Heart left ventricle (tissue), 16 donors: ENCODE measurements at places on chromosomes 7 and 10.

- peaks cover 72% of the 10 kb centered on the region for H3K36me3 ChIP-seq
- no peak for DNase-seq
- no peak overlapping the region for H3K4me3 ChIP-seq
- no peak overlapping the region for H3K27ac ChIP-seq
Observed at GRCh38 chr10:70118196-70118595, 14.4 kb downstream of the AIFM2 start.

GRCh38 chr7:124088590-124088989 lies 55.7 kb upstream of the TMEM229A start:
- H3K4me1 ChIP-seq = no peaks in the 10 kb centered on the region
- no peak overlapping the region for H3K4me3 ChIP-seq
- H3K36me3 ChIP-seq = no peaks in the 10 kb centered on the region

GRCh38 chr7:27156508-27156898 lies at the start of gene HOXA7:
TSS of gene HOXA7 (minus strand) at chr7:27156675. CDS start at chr7:27156545, 130 bp downstream.
- H3K27me3 ChIP-seq = peaks cover 100% of the 10 kb centered on the region
- H3K4me1 ChIP-seq = peaks cover 29% of the 10 kb centered on the region
- no peaks in the 10 kb centered on the region for H3K36me3 ChIP-seq

DNA sequence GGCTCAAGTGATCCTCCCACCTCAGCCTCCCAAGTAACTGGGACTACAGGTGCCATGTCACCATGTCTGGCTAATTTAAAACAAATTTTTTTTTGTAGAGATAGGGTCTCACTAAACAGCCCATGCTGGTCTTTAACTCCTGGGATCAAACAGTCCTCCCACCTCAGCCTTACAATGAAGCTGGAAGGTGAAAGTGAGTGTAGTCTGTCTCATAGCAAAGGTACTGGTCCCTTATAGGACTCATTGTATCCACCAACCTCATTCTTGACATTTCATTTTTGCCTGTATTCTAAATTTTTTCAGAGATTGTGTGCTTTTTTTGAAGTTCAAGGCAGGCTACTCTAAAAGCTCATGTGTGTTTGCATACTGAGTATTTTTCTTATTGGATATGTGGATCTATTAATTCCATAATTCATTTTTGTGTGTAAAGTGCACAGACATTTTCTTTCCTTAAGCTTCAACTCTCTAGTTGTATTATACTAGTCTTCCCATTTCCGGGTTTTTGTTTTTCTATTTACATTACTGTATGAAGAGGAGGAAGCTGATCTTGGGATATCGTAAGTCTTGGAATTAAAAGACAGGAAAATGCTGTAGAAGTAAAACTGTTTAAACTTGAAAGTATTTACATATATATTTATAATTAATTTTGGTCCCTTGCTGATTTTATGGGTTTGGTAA lies 13.3 kb downstream of the KMT2E start:
- no peak overlapping the region for H3K4me3 ChIP-seq
- no peak for DNase-seq
- H3K27me3 ChIP-seq = no peaks in the 10 kb centered on the region
- H3K36me3 ChIP-seq = no peaks in the 10 kb centered on the region
- no peak overlapping the region for H3K27ac ChIP-seq

DNA sequence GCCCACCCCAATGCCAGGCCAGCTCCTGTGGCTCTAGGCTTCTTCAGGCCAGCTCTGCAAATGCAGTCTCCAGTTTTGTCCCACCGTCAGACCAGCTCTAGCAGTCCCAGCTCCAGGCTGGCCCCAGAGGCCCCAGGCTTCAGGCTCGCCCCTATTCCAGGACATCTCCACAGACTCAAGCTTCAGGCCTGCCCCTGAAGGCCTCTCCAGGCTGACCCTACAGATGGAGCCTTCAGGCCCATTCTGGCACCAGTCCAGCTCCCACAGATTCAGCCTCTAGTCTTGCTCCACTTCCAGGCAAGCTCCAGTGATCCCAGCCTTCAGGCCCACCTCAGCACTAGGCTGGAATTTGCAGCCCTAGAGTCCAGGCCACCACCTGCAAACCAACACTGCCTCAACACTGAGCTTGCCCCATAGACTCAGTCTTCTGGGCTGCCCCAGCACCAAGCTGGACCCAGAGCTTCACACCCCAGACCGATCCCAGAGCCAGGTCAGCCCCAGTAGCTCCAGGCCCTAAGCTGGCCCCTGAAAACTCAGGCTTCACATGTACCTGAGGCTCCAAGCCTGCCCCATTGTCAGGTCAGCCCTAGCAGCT lies 170.2 kb downstream of the ITGB1 start:
- H3K4me1 ChIP-seq = no peaks in the 10 kb centered on the region
- H3K27ac ChIP-seq = no peak overlapping the region
- no peak for DNase-seq
- H3K27me3 ChIP-seq = no peaks in the 10 kb centered on the region
- no peak overlapping the region for H3K4me3 ChIP-seq

- no peak for DNase-seq
- H3K27me3 ChIP-seq = no peaks in the 10 kb centered on the region
- H3K4me3 ChIP-seq = no peak overlapping the region
- no peaks in the 10 kb centered on the region for H3K4me1 ChIP-seq
Observed at GRCh38 chr7:140285938-140286337, 109.2 kb upstream of the KDM7A start.

- no peaks in the 10 kb centered on the region for H3K4me1 ChIP-seq
- peak; percentile 28 for DNase-seq
- H3K27me3 ChIP-seq = no peaks in the 10 kb centered on the region
- H3K4me3 ChIP-seq = no peak overlapping the region
Observed at GRCh38 chr7:2260820-2261219, 18.8 kb downstream of the NUDT1 start.

DNA sequence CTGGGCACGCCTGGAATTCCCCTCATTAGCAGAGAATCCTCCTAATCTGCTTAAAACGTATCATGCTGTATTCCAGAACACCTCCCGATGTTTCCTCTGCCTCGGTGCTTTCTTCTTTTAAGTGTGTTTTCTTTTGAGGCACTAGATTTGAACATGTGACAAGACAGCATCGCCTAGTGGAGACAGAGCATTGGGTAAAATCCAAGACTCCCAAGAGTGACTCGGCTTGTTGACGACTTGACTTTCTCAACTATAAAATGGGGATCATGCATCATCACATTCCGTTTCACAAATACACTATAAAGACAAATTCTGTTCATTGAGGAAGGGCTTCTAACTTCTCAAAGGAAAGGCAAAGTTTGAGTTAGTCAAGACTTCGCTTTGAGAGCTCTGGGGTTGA lies 105.6 kb upstream of the RNF32 start:
- no peak overlapping the region for H3K27ac ChIP-seq
- no peaks in the 10 kb centered on the region for H3K27me3 ChIP-seq
- H3K36me3 ChIP-seq = no peaks in the 10 kb centered on the region
- H3K4me1 ChIP-seq = no peaks in the 10 kb centered on the region
- DNase-seq = no peak
- no peak overlapping the region for H3K4me3 ChIP-seq

- no peak for DNase-seq
- no peaks in the 10 kb centered on the region for H3K36me3 ChIP-seq
- H3K4me1 ChIP-seq = no peaks in the 10 kb centered on the region
- no peak overlapping the region for H3K4me3 ChIP-seq
- no peaks in the 10 kb centered on the region for H3K27me3 ChIP-seq
Observed at GRCh38 chr7:16592395-16592794, 53.2 kb downstream of the ANKMY2 start.

DNA sequence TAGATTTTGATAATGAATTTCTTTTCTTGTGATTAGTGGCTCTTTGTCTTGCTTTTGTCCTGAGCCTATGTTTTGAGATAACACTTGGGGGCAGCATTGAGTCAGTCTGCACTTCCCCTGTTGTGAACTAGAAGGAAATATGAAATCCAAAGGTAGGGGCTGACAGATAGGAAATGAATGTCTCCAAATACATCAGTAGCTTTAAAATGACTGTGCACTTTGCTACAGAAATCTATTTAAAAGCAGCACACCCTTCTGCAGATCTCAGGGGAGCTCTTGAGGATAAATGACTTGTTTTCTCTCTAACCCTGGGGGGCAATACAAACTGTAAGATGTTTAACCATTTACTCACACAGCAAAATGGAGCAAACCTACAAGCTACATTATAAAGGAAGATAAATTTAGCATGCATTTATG lies 176.0 kb upstream of the MYO3A start:
- H3K4me3 ChIP-seq = no peak overlapping the region
- no peaks in the 10 kb centered on the region for H3K4me1 ChIP-seq
- H3K27me3 ChIP-seq = no peaks in the 10 kb centered on the region
- no peak overlapping the region for H3K27ac ChIP-seq
- H3K36me3 ChIP-seq = no peaks in the 10 kb centered on the region
- no peak for DNase-seq

GRCh38 chr7:20352573-20353306 lies 22.0 kb downstream of the ITGB8 start:
- H3K27ac ChIP-seq = no peak overlapping the region
- no peaks in the 10 kb centered on the region for H3K36me3 ChIP-seq
- H3K27me3 ChIP-seq = no peaks in the 10 kb centered on the region
- peaks cover 22% of the 10 kb centered on the region for H3K4me1 ChIP-seq
- DNase-seq = no peak

- DNase-seq = no peak
- no peaks in the 10 kb centered on the region for H3K27me3 ChIP-seq
Observed at GRCh38 chr10:86019141-86019540, 347.5 kb downstream of the GRID1 start.

DNA sequence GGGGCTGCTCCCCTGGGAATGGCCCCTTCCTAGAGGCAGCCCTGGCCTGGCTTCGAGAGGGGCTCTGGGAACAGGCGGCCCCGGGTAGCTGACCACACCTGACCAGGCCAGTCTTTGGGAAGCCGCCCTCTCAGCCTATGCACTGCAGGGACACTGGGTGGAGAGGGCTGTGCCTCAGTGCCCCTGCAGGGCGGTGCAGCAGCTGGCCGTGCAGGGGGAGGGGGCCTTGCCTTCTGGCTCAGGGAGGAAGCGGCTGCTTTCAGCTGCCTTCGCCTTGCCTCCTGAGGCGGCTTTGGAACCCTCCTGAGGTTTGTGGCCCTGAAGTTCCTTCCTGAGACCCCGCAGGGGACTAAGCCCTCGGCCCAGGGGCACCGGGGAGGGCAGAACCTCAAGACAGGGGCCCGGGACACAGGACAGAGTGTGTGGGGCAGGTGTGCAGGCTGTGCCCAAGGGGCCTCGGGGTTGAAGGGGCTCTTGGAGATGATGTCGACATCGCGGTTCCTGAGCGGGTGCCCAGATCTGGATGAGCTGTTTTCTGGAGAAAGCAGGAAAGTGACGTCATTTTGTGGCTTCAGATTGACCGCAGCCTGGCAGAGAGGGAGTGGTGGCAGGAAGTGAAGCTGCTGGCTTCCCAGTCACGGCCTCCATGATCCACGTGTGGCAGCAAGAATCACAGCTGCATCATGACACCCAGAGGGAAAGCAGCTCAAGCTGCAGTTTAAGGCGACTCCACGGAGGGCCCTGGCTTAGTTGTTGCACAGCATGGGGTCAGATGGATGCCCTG lies 17.7 kb downstream of the ADAM8 start:
- H3K36me3 ChIP-seq = no peaks in the 10 kb centered on the region
- no peak overlapping the region for H3K4me3 ChIP-seq
- peak overlapping the region; percentile 57 for H3K27ac ChIP-seq
- peak; percentile 84 for DNase-seq
- peaks cover 46% of the 10 kb centered on the region for H3K4me1 ChIP-seq

- no peaks in the 10 kb centered on the region for H3K4me1 ChIP-seq
- H3K36me3 ChIP-seq = no peaks in the 10 kb centered on the region
- no peak overlapping the region for H3K4me3 ChIP-seq
- no peak for DNase-seq
- H3K27me3 ChIP-seq = no peaks in the 10 kb centered on the region
Observed at GRCh38 chr10:128180843-128181242, 54.6 kb upstream of the MKI67 start.

DNA sequence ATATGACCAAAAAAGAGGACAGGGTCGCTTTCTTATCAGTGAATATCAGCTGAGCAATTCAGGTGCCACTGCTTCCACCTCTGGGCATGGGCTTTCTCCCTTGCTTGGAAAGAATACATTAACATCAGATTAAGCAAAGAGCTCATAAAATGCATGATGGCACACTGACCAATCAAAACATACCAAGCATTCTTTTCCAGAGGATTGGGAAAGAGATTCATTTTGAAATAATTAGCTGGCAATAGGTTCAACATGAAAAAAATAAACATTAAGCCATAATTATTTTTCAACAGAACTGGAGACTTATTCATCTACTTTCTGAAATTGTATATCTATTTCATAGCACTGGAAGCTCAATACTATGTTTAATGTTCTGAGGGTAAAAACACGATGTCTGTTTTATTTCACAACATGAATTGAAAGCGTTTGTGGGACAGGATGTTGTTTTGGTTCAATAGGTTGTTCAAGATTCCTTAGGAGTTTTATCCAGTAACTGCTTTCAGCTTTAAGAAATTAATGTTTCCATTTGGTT lies 53.2 kb downstream of the TFAM start:
- H3K4me3 ChIP-seq = no peak overlapping the region
- no peak for DNase-seq
- H3K4me1 ChIP-seq = peaks cover 5% of the 10 kb centered on the region

DNA sequence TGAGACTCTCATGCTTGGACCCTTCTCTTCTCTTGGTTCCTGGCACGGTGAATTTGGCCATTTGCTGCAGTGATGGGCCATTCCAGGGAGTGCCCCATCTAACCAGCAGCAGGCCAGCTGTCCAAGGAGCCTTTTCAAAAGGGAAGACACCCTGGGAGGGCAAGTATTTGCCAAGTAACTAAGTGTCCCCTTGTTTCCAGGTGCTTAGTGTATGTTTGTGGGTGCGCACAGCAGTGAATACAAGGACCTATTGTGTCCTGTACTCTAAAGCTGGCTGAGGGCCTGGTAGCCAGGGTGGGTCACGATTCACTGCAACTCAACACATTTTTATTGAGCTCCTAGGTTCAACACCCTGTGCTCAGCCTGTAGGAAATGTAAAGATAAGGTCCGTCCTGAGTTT lies 348.8 kb downstream of the RNLS start:
- peak overlapping the region; percentile 27 for H3K27ac ChIP-seq
- no peak for DNase-seq
- peaks cover 37% of the 10 kb centered on the region for H3K4me1 ChIP-seq
- no peak overlapping the region for H3K4me3 ChIP-seq
- H3K27me3 ChIP-seq = no peaks in the 10 kb centered on the region
- no peaks in the 10 kb centered on the region for H3K36me3 ChIP-seq

DNA sequence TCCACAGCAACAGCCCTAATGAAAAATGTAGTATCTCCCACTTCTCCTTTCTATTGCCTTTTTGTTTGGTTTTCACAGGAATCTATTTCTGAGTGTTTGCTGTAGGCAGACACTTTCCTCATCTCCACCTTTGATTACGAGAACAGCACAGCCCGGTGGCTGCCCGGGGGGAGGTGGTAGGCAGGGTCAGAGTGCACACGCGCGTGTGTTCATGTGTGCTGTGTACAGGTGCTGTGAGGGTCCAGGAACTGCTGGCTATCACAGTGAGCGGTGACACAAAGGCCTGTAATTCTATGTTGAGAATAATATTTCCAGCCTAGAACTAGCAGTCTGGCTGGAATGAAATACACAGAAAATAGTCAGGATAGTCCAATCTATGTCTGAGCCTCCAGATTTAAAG lies 212.8 kb downstream of the ADARB2 start:
- no peak for DNase-seq
- no peak overlapping the region for H3K27ac ChIP-seq
- no peak overlapping the region for H3K4me3 ChIP-seq
- H3K36me3 ChIP-seq = no peaks in the 10 kb centered on the region

GRCh38 chr7:156650042-156650441 lies 9.5 kb downstream of the RNF32 start:
- no peaks in the 10 kb centered on the region for H3K4me1 ChIP-seq
- no peak for DNase-seq
- no peaks in the 10 kb centered on the region for H3K36me3 ChIP-seq

GRCh38 chr7:1121886-1122831 lies 34.2 kb downstream of the GPER1 start:
- H3K27ac ChIP-seq = peak overlapping the region; percentile 76
- peaks cover 5% of the 10 kb centered on the region for H3K36me3 ChIP-seq
- no peak overlapping the region for H3K4me3 ChIP-seq
- no peaks in the 10 kb centered on the region for H3K4me1 ChIP-seq
